ENCODE measurements at places on chromosomes 5 and 9.

- DNase-seq, result no peak
Observed at GRCh38 chr5:2137444-2138050, 254.8 kb upstream of the IRX4 start.

DNA sequence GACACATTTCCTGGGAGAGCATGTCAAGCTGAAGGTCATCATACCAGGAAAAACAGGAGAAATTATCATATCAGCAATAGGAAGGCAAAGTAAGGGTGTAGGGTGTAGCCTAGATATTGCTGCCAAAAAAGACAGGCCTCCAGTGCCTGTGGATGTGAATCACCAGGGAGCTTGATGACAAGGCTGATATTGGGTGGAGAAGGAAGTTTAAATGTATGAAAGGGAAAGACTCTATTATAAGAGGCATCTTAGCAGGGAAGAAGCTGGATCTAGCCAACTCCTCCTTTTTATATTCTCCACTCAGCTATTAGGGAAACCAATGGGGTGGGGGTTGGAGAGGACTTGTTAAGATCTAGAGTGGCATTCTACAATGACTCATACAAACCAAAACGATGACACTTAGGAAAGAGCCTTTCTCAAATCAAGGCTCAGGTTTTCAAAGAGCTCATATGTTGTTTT, 13.4 kb upstream of the TXNDC8 start:
- DNase-seq, result no peak

DNA sequence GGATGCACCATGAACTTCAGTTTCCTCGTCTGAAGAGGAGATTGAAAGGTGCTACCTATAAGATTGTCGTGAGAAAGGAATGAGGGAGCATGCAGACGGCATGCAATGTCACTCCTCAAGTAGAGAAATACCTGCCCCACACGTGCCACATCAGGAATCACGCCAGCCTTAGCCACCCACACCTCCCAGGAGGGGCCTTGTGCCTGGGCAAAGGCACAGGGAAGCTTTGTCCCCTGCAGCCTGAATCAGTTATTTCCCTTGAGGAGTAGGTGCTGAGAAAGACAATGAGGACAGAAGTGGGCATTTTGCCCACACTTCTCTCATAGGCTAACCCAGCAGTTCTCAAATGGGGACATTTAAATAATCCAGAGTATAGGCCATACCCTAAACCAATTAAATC, 31.0 kb downstream of the FSTL4 start:
- DNase-seq, result no peak

GRCh38 chr9:88678431-88678830, 143.5 kb downstream of the NXNL2 start:
- DNase-seq, result no peak

- DNase-seq, result no peak
Observed at GRCh38 chr5:93512799-93513198, 68.2 kb downstream of the NR2F1-AS1 start.

- DNase-seq, result no peak
Observed at GRCh38 chr5:135213027-135213386, 179.0 kb upstream of the PITX1 start.

GRCh38 chr9:124266139-124266825, 8.5 kb downstream of the NEK6 start:
- no peak for DNase-seq

GRCh38 chr5:81838307-81838906, 87.5 kb upstream of the SSBP2 start:
- DNase-seq, result no peak

- DNase-seq, result no peak
Observed at GRCh38 chr5:1668141-1668721, 131.4 kb downstream of the MRPL36 start.
